ENCODE measurements at places on chromosomes 1 and 21. TPM values are rescaled to one million over a fixed set of nuclear protein-coding genes. Genes with fewer than 3 reads are reported as not detected.

DNA sequence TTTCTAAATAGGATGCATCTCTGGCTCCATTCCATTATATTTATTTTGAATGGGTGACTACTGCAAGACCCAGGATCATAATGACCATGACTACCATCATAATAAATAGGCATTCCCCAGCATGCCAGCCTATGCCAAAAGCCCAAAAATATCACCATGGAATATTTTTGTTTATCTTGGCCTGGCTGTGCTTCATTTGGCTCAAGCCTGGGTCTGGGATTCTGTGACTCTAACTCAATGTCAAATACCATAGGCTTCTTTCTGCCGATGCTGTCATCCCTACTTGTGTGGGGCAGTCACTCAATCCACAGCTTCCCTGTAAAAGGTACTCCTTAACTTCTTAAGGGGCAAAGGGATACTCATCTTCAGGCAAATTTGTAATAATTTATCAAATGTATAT lies 66.6 kb downstream of the DIRAS3 start:
- no peak for DNase-seq

- no peak for DNase-seq
These were observed 25.7 kb downstream of the PMVK start for GRCh38 chr1:154910851-154911250.

DNA sequence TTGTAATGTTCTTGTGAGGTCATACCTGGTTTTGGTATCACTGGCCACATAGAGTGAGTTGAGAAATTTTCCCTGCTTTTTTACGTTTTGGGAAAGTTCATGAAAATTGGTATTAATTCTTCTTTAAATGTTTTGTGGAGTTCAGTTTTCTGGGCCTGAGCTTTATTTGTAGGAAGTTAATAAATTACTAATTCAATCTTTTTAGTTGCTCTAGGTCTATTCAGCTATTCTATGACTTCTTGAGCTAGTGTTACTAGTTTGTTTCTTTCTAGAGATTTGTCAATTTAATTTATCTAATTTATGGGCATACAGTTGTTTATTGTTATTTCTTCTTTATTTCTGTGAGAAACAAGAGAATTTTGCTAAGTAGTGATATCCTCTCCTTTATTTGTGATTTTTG lies 37.4 kb downstream of the HOOK1 start:
- no peak for DNase-seq

GRCh38 chr1:12480748-12481362 lies 137.2 kb downstream of the DHRS3 start:
- DNase-seq, result no peak

GRCh38 chr1:97820470-97821188 lies 100.2 kb downstream of the DPYD start:
- no peak for DNase-seq

GRCh38 chr1:107194380-107194779 lies 53.5 kb downstream of the NTNG1 start:
- DNase-seq, result no peak

Gene EPHA10
- 4.8 TPM for total RNA-seq

Gene RBM8A
- total RNA-seq, result 206 TPM

Gene PROK1
- not detected for total RNA-seq
